Germinal center (tissue), 1 donor: ENCODE measurements at places on chromosomes 3 and 15.

GRCh38 chr15:91070872-91071271 is 29.2 kb upstream of the SV2B start:
- no peak for DNase-seq

GRCh38 chr3:57575966-57576626 is 20.0 kb downstream of the PDE12 start:
- no peak for DNase-seq

- no peak for DNase-seq
Measured at GRCh38 chr3:135565546-135565945, 400.0 kb upstream of the PPP2R3A start.

DNA sequence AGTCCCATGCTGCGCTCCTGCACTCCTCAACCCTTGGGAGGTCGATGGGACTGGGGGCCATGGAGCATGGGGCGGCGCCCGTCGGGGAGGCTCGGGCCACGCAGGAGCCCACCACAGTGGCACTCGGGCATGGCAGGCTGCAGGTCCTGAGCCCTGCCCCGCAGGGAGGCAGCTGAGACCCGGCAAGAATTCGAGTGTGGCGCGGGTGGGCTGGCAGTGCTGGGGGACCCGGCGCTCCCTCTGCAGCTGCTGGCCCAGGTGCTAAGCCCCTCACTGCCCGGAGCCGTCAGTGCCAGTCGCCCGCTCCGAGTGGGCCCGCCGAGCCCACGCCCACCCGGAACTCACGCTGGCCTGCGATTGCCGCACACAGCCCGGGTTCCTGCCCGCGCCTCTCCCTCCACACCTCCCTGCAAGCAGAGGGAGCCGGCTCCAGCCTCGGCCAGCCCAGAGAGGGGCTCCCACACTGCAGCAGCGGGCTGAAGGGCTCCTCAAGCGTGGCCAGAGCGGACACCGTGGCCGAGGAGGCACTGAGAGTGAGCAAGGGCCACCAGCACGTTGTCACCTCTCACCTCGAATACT is 200.3 kb downstream of the ROBO2 start:
- no peak for DNase-seq
